Stimulated activated CD4-positive, alpha-beta T cell treated with anti-CD3 and anti-CD28 coated beads, Interleukin-1b, Interleukin-23, amount 100 ng/mL, for 1 hour (primary cell): ENCODE measurements at places on chromosomes 2 and 18.

DNA sequence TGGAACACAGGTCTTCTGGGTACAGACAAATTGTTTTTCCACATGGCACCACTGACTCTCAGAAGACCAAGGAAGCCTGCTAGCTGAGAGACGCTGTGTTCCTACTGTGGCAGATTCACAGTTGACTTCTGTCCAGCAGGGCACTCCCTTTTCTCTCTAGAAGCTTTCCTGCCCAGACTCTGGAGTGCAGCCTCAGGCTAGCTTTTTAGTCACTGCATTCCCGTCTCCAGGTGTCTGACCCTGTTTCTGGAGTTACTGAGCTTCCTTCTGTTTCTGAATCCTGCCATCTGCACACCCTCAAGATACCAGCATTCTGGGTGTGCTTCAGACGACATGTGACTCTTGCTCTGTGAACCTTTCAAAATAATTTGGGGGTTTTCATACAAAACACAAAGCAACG, 125.1 kb downstream of the TMEM200C start:
- no peak for DNase-seq

DNA sequence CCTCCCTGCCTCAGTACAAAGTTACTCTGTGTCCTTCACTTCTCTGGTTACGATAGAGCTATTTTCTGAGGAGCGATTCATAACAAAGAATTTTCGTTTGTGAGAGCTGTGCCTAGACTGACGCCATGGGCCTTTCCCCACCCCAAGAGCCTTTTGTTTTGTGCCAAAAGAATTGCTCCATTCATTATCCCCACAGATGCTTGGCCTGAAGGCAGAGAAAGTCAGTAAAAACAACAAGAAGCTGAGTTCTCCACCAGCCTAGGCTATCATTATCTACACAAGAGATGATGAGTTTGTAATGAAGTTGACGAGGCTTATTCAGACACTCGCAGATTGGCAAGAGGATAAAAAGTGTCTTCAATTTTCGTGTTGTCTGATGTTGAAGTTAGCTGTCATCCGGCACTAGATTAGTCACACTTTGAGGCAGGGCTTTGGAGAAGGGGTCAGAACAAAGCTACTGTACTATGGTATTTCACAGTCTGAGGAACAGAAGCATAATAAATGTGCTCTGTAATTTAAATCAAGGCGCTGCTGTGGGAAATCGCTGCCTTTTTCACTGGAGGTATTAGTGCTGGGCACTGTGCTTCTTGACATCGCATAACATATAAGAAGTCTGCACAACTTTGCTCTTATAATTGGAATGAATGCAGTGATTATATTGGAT, 278.4 kb upstream of the FIGN start:
- DNase-seq: no peak

- no peak for DNase-seq
These were observed 189.1 kb upstream of the SALL3 start for GRCh38 chr18:78790511-78790910.

DNA sequence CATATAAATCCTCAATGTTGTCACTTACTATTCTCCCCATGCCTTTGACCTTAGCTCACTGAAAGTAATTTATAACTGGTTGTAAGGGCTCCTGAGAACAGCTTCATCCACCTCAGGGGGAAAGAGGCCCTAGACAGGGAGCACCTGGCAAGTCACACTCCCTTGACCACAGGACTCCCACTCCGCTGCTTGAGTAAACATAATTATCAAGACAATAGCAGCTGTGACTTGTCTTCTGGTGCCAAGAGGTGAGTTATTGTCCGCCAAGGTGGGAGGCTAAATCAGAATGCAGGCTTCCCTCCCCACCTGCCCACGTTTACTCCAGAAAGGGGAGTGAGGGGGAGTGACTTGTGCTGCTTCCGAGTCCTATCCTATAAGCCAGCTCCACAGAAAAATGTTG, 230.6 kb upstream of the LRATD1 start:
- no peak for DNase-seq

GRCh38 chr2:9497017-9497416, 22.7 kb downstream of the IAH1 start:
- no peak for DNase-seq

DNA sequence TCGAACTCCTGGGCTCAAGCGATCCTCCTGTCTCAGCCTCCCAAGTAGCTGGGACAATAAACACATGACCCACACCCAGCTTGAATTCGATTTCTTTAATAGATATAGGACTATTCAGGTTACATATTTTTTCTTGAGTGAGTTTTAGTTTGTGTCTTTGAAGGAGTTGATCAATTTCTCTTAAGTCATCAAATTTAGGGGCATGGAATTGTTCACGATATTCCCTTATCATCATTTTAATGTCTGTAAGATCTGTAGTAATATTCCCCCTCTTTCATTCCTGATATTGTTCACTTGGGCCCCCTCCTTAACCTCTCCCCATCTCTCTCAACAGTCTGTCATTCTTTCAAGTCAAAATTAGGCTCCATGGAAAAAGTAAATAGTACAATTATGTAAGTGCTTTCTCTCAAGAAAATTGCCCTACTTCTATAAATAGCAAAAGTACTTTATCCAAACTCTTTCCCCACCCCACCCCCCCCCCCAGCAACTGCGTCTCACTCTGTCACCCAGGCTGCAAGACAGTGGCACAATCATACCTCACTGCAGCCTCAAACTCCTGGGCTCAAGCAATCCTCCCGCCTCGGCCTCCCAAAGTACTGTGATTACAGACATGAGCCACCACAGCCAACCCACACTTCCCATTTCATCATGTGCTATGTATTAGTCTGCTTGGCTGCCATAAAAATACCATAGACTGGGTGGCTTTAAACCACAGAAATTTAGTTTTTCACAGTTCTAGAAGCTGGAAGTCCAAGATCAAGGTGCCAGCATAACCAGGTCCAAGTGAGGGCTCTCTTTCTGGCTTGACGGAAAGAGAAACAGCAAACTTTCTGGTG, 20.1 kb downstream of the WDR33 start:
- no peak for DNase-seq

GRCh38 chr2:40512256-40512655, 60.4 kb upstream of the SLC8A1 start:
- no peak for DNase-seq
